ENCODE measurements at places on chromosomes 11 and 22.
A peak's percentile ranks its signal among the peaks of the same experiment; 100 is the strongest.

DNA sequence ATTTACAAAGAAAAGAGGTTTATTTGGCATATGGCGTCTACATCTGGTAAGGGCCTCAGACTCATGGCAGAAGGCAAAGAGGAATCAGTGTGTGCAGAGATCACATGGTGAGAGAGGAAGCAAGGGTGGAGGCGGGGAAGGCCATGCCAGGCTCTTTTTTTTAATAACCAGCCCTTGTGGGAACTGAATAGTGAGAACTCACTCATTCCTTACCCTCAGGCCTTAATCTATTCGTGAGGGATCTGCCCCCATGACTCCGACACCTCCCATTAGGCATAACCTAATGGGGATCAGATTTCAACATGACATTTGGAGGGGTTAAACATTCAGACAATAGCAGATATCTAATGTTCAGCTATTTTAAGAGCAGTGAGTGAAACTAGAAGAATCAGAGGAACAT lies 55.7 kb downstream of the ATM start:
- DNase-seq: no peak

GRCh38 chr22:19720150-19720827 lies 3.0 kb upstream of the GP1BB start:
- no peak for DNase-seq

DNA sequence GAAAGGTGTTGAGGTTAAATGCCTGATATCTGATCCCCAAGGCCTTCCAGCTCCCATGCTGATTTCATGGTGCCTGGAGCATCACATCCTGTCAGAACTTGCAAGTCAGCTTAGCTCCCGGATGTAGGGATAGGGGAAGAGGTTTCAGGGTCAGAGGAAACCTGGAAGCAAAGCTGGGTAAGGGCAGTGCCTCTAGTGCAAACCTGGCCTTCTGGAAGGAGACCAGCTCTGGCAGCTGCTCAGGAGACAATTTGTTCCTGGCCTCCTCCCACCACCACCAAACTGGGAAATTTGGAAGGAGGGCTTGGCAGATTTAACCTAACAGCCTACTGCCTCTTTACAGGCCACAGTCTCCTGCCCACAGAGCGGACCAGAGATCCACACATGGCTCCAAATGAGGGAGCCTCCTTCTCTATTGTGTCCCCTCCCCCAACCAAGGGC lies 9.2 kb upstream of the TSKU start:
- no peak for DNase-seq

GRCh38 chr11:14042686-14043465 lies 80.4 kb downstream of the SPON1 start:
- peak; percentile 84 for DNase-seq
